ENCODE measurements at places on chromosomes 11 and 22.

GRCh38 chr22:50400931-50401330 lies 57.8 kb downstream of the PPP6R2 start:
- DNase-seq = no peak

- DNase-seq = no peak
These were observed 4.4 kb downstream of the EXPH5 start for GRCh38 chr11:108589136-108589535.

- no peak for DNase-seq
These were observed 23.6 kb upstream of the PAMR1 start for GRCh38 chr11:35548925-35549561.

DNA sequence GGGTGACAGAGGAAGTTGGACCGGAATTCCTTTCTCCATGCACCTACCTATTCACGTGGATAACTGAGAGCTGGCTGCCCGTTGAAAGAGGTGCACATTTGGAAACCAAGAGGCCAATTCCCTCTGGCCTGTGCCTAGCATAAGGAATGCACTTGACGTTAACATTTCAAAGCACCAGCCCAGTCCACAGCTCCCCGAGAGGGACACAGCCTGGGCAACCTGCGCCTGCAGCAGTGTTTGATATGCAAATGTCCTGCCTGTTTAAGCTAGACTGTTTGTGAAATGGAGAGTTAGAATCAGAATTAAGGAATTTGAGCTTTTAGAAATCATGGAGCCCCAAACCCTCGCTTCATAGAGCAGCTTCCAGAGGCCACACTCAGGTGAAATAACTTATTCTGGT lies 126.1 kb downstream of the DSCAML1 start:
- no peak for DNase-seq

DNA sequence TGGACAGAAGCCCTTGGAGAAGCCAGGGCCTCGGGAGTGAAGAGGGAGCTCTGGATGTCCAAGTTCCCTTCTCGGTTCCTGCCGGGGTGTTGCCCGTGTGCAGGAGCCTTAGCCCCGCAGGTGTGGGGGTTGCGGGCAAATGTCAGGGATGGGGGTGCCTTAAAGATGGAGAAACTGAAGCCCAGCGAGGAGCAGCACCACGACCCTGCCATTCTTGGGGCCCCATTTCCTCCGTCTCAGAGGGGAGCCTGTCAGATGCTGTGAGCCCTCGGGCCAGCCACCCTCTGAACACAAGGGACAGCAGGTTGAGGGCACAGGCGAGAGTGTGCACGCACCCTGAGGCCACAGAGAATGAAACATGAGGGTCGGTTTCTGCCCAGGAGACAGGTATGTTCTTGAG lies 6.3 kb downstream of the OSBPL5 start:
- DNase-seq = no peak

GRCh38 chr11:36131721-36132397 lies 157.4 kb downstream of the COMMD9 start:
- no peak for DNase-seq

- no peak for DNase-seq
These were observed 1.1 kb upstream of the SHISA8 start for GRCh38 chr22:41915786-41916493.

- peak; percentile 73 for DNase-seq
These were observed 1.4 kb upstream of the MAPK11 start for GRCh38 chr22:50271519-50271970.

- DNase-seq = no peak
These were observed 3.1 kb downstream of the MAML2 start for GRCh38 chr11:96339706-96340554.

GRCh38 chr11:130631119-130631518 lies 182.7 kb downstream of the ADAMTS15 start:
- DNase-seq = peak; percentile 36

GRCh38 chr22:30611197-30611596 lies 4.2 kb downstream of the TCN2 start:
- DNase-seq = no peak

DNA sequence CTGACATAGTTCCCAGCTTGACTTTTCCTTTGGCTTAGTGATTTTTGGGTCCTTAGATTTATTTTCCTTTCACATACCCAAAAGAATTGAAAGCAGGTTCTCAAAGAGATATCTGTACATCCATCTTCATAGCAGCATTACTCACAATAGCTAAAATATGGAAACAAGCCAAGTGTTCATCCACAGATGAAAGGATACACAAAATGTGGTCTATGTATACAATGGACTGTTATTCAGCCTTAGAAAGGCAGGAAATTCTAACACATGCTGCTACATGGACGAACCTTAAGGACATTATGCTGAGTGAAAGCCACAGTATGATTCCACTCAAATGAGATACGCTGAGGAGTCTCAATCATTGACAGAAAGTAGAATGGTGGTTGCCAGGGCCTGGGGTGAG lies 171.8 kb downstream of the IGLL1 start:
- no peak for DNase-seq

GRCh38 chr11:32884023-32884422 lies 8.6 kb upstream of the QSER1 start:
- no peak for DNase-seq

- no peak for DNase-seq
These were observed 39.9 kb upstream of the CD5 start for GRCh38 chr11:61062181-61062930.

DNA sequence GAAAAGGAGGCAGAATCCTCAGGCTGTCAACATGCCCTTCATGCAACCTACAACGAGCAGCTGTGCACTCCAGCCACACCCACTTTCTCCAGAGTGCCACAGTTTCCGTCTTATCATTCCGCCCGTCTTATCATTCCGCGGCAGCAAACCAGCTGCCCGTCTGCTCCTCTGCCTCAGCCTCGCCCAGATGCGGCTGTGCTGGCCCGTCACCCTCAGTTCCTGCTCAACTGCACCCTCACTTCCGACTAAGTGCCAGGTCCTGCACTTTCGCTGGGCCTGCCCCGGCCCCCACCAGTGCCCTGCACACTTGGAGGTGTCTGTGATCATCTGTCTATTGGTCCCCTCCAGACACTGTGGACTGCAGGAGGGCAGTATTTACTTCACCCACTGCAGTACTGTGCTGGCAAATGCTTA lies 43.7 kb downstream of the MICAL3 start:
- DNase-seq = no peak

- no peak for DNase-seq
These were observed 245.0 kb upstream of the B3GAT1 start for GRCh38 chr11:134656861-134657540.

DNA sequence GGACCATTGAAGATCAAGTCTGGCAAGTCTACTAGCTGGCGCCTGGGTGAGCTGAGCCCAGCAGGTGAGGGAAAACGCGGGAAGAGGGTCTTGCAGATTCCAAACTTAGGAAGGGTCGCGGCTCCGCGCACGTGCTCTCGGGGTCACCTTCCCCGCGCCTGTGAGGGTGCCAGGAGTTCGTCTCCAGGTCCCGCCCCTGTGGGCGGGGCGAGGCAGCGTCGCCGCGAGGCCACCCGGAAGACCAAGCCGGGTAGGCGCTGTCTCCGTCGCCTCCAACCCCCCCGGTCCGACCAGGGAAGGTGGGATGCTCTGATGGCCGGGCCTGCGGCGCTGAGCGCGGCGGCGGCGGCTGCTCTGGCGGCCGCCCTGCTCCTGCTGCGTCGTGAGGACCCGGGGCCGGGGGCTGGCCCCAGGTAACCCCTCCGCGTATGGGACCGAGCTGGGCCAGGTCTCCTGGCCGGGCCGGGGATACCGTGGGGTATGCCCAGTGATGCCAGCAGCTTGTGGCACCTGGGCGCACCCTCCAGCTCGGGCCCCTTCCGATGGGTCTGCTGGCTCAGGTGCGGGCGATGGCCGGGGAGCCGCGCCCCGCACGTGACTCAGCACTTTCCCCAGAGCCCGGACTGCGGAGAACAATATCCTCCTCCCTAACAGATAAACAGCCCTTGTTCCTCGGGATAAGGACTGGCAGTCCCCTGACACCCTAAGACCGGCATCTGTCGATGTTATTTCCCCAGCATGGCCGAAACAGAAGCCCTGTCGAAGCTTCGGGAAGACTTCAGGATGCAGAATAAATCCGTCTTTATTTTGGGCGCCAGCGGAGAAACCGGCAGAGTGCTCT lies at the start of gene HTATIP2:
HTATIP2 (plus strand) TSS at position 215 of the 841 bp plus-strand sequence; CDS start at position 739, 524 bp downstream.
- peak; percentile 40 for DNase-seq

GRCh38 chr11:91293119-91293518 lies 931.5 kb upstream of the FAT3 start:
- no peak for DNase-seq

GRCh38 chr11:110948112-110948511 lies 235.9 kb upstream of the ARHGAP20 start:
- DNase-seq = no peak

DNA sequence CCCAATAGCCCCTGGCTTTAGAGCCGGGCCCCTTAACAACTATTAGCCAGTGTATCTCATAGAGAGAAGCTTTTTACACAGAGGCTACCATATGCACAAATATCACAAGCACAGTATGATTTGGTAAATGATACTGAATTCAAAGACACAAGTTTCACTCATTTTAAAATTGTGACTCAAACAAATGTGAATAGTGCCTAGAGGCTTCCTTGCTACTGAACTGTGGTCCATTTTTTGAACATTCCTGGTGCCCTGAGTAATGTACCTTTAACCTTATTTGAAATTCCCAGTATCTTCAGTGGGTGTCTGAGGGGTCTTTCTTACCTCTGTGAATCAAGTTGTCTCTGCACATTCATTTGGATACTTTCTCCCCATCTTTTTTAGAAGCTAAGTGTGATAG lies 156.2 kb downstream of the MAML2 start:
- DNase-seq = no peak

DNA sequence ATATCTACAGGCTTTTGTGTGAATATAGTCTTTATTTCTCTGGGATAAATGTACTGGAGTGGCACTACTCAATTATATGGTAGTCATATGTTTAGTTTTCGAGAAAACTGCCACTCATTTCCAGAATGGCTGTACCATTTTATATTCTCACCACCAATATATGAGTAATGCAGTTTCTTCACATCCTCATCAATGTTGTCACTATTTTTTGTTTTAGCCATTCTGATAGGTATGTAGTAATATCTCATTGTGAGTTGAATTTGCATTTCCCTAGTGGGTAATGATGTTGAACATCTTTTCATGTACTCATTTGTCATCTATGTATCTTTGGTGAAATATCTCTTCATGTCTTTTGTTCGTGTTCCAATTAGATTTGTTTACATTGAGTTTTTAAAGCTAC lies 18.0 kb downstream of the ACRV1 start:
- no peak for DNase-seq

GRCh38 chr11:57163160-57163868 lies 18.4 kb upstream of the LRRC55 start:
- no peak for DNase-seq

DNA sequence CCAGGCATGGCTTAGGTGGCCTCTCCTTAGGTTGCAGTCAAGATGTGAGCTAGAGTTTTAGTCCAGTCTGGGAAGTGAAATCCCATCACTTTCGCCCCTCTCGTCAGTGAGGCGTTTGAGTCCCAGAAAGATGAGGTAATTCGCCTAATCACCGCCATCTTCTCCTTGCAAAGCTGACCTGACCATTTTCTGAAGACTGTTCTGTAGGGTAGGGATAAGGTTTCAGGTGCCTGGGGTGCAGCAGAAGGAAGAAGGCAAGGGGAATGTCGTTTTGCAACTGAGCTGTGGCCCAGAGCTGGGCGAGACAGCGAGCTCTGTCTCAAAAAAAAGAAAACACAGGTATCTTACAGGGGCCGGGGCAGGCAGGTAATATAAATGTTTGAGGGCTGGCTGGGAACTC lies 61.7 kb upstream of the CECR2 start:
- DNase-seq = no peak

GRCh38 chr11:132395434-132395833 lies 1025.0 kb downstream of the NTM start:
- DNase-seq = no peak

DNA sequence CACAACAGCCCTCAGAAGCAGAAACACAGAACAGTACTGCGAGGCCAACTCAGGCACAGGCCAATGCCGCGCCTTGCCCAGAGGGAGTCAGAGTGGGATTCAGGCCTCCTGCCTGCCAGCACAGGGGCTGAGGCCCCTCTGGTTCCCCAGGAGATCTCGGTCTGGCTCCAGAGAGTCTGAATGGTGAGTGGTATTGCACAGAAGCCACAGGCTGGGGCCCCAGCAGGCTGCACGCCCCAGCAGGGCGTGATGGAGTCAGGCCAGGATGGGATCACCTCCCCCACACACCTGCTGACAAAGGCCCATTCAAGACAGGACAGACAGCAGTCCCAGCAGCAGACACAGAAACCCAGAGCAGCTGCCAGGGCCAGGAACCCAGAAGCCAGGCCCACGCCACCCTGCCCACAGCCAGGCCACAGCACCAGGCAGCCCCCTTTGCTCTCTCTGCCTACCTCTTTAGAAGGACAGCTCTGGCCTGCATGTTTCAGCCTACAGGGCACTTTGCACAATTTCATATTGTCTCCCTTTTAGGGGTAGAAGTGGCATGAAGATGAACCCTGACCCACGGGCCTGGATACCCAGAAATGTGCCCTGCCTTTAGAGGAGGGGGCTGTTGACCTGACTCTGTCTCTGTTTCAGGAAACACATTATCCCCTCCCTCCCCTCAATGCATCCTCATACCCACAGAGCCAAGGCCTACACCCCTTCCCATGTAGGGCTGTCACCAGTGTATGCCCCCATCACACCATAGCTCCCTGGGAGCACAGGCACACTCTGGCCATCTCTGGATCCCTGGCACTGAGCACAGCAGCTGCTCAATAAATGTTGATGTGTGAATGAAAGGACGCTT lies 6.1 kb downstream of the FXYD6 start:
- DNase-seq = no peak

DNA sequence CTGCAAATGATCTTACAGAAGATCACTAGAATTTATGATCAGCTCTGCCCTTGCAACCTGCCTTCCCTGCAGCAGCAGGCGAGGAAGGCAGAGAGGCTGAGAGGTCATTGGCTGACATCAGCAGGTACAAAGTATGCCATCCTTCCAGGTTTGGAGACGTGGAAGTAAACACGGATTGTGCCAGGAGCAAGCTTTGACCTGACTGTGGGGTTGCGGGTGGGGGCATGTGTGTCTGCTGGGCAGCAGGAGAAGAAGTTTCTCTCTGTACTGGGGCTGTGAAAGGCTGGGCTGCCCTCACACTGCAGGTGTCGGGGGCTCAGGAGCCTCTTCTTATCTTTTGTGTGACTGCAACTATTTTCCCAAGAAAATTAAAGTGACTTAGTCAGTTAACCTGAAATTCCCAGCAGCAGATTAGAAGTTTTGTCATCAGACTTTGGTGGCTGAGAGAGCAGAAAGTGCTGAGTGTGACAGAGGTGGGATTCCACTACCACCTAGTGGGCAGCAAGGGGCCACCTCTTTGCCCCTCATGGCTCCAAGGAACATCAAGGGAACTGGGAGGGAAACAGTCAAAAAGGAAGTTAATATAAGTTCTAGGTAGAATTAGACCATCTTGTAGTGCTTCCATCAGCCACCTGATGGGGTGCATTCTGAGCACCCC lies 565.9 kb downstream of the ETS1 start:
- DNase-seq = peak; percentile 4
